ENCODE measurements at places on chromosomes 1 and 21.

DNA sequence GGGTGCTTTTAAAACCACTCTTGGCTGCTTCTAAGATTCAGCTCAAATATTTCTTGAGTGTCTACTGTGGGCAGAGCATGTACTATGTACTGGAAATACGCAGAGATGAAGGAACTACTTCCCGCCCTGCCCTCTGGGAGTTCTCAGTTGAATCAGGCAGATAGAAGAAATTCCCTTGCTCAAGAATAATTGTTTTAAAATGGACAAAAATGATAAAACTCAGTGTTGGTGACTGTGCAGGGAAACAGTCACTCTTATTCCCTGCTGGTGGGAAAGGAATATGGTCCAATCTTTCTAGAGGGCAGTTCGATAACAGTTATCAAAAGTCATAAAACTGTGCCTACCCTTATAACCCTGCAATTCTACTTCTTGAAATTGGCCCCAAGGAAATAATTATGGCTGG is 16.9 kb upstream of the GRHL3 start:
- no peak for DNase-seq

- no peak for DNase-seq
Measured at GRCh38 chr1:231369282-231369681, 31.2 kb downstream of the SPRTN start.

- no peak for DNase-seq
Measured at GRCh38 chr1:68358439-68358838, 91.3 kb downstream of the RPE65 start.

DNA sequence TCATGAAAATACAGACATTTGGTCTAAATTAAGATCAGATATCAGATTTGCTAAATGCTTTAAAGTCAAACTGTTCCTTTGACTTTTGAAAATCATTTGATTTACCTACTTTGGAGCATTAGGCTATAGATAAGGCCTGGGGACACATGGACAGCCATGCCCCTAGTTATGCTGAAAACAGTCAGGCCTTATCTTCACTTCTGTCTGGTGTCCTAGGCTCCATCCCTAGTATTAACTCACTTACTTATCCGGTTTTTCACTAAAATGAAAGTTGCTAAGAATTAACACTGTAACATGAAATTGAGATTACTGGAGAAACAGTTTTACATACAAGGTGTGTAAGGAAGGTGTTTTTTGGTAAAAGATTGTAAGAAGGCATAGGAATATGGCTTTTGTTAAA is 4.5 kb upstream of the CATSPERE start:
- DNase-seq = no peak

GRCh38 chr1:184669391-184669790 is 85.3 kb downstream of the EDEM3 start:
- no peak for DNase-seq

DNA sequence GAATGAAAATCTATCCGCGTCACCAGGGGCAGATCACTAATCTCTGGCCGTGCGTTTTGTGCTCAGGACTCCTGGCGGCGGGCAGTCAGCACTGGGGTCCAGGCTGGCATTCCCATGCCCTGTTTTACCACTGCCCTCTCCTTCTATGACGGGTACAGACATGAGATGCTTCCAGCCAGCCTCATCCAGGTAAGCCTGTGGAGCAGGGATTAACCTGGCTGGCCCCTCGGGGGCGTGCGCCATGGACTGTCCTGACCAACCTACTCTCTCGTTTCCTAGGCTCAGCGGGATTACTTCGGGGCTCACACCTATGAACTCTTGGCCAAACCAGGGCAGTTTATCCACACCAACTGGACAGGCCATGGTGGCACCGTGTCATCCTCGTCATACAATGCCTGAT is 10.9 kb upstream of the CENPS start:
- no peak for DNase-seq

GRCh38 chr1:71711456-71711855 is 570.9 kb downstream of the NEGR1 start:
- no peak for DNase-seq

- DNase-seq = no peak
Measured at GRCh38 chr1:50289495-50289894, 133.7 kb downstream of the DMRTA2 start.

DNA sequence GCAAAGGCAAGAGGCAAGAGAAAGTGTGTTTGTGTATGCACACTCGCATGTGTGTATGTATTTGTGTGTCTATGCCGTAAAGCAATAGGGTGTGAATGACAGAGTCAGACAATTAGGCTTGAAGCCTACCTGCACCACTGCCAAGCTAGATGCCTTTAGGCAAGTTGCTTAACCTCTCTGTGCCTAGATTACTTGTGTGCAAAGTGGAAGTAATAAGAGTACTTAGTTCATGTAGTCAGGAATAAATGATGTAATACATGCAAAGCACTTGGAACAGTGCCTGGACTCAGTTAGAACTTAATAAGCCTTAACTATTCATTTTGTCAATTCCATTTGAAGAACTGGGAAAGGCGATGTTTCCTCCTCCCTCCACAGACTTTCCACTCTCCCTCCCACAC is 31.7 kb downstream of the LAMB3 start:
- DNase-seq = no peak

DNA sequence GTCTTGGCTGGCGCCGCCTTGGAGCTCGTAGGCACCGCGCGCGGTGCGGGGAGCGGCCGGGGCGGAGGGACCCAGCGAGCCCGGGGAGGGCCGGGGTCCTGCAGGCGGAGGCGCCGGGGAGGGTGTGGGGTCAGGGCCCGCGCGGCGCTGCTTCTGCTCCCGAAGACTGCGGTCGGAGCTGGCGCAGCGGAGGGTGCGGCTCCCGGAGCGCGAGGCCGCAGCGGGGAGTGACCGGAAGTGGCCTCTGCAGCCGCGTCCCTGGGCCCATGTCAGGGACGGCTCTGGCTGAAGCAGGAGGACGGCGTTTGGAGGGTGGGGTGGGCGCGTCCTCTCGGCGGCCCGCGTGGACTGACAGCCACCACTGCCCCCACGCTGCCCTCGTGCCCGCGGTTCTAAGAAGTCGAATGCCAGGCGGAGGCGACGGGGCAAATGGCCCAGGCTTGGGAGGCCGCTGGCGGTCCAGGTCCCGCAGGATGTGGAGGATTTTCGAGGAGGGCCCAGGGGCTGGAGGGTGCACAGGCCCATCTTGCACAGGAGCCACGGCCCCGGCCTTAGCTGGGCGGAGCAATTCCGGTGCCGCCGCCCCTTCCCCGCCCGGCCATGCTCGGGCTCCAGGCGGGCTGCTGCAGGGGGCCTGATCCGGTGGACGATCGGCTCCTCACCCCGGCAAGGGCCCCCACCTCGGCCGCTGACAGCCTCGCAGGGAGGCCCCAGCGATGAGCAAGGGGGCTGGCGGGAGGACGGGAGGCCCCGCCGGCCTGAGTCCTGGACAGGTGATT is 7.7 kb upstream of the ZNF669 start:
- no peak for DNase-seq

DNA sequence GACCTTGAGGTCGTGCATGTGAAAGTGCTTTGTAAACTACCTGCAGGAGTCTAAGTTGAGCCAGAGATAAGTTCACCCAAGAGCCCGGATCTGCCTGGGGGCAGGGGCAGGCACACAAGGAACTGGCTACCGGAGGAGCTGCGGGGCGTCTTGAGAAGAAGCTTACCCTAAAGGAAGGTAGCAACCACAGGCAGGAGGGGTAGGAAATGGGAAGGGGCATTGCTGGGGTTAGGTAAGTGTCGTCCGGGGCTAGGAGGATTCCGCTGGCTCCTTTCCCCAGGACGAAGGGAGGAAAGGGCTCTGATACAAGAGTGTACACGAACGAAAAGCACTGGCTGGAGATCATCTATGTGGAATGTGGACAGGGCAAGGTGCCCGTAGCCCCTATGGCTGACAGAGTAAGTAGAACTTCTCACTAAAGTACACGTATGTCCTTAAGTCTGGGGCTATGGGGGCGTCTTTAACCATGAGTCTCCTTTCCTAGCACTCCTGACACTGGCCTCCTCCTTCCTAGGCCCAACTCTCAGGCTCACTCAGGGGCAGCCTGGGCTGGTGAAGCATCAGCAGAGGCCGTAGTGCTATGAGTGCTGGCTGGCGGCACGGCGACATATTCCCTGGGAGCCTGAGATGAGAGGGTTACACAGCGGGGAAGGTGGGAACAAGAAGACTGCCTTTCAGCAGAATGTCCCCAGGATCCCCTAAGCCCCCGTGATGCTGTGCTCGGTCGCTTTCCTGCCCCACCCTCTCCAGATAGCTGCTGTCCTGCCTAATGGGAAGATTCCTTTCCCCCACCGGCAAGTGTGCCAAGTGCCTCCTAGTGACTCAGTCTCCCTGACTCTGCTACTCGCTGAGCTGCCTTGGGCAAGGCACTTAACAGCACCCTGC is 9.1 kb upstream of the GALNT2 start:
- no peak for DNase-seq

DNA sequence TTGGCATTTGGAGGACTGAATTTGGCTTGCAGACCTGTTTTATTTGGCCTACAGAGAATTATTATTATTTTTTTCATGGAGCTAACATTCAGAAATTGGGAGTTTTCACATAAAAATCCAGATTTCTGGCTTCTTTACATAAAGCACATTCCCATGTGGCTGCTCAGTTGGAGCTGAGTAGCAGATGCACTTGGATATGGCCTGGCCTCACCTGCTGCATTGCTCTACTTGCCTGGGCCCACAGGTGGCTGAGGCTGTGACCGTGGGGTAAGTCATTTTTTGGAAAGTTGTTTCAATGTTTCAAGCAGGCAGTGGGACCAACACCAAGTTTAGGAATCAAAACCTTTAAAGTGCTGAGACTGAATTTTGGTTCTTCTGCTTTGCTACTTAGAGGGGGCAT is 56.7 kb downstream of the GADD45A start:
- DNase-seq = no peak

DNA sequence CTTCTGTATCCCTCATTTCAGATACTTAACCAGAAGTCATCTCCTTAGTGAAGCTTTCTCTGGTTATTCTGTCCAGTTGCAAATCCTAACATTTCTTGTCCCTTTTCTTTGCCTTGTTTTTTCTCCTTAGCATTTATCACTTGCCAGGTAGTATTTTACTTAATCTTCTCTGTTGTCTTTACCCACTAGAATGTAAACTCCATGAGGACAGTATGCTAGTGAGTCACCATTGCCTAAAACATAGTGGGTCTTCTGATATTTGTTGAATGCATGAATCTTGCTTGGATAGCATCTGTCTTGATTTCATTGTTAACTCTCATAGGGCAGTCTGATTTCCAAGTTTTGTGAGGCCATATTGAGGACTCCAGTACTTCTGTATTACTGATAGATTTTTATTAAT is 9.6 kb downstream of the CAPZA1 start:
- DNase-seq = no peak

- no peak for DNase-seq
Measured at GRCh38 chr1:81029266-81029665, 771.5 kb upstream of the ADGRL2 start.

DNA sequence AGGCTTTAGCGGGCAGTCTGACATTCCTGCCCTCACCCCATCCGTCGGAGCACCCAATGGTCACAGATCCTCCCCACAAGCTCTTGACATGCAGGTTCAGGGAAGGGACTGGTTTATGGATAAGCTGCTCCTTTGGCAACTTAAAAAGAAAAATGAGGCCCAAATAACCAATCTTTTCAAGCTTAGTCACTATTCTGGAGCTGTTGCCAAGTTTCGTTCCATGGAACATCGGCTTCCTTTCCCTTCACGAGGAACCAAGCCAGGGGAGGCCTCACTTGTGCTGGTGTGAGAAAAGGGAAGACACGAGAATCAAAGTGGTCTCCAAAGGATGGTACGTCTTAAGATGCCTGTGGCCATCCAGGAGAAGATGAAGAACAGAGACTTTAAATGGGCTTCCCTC is 46.1 kb upstream of the LPAR3 start:
- no peak for DNase-seq

- DNase-seq = peak; percentile 31
Measured at GRCh38 chr1:44784094-44785028, 3.6 kb downstream of the BEST4 start.

DNA sequence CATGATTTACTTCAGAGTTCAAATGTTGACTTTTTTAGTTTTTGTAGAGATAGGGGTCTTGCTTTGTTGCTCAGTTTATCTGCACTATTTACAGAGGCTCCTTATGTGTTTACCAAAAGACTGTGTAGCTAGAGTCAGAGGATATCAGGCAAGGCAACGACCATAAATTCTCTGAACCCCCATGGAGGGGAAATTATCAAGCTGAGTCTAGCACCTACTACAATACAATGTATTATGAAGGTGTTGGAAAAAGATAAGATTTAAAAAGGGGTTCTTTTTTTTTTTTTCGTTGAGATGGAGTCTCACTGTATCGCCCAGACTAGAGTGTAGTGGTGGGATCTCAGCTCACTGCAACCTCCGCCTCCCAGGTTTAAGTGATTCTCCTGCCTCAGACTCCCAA is 16.4 kb downstream of the GMEB1 start:
- no peak for DNase-seq

DNA sequence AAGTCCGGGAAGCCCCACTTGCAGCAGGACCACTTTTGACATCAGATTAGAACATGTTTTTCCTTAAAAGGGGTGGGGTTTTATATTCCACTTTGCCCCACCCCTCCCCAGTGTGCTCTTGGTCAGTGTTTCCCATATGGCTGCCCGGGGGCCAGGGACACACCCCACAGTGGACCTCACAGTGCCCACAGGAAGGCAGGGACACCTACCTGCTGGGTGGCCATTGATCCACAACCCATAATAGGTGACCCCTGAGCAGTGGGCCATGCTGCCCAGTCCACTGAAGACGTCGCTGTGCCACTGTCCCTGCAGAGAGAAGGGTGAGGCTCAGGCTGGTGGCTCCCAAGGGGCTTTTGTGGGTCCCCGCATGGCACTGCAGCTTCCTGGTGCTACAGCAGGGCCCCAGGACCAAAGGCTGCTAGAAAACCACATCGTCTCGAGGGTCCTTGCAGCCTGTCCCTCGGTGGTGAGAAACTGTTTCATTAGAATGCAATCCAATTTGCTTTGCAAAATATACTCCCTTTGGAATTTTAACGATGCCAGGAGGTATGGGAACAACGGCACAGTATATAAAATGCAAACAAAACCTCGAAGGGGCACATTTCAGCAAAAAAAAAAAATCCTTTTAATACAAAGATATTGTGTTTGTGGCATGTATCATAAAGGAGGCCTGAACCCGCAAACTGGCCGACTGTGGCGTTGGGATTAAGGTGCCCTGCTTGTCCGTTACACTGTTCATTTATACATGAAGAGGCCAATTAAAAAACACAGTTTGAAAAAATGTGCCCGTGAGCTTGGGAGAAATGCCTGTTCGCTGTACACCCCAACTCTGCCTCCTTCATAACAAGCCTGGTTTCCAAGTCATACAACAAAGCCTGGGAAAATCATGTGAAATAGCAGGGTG is 16.9 kb downstream of the MORN1 start:
- DNase-seq = no peak

DNA sequence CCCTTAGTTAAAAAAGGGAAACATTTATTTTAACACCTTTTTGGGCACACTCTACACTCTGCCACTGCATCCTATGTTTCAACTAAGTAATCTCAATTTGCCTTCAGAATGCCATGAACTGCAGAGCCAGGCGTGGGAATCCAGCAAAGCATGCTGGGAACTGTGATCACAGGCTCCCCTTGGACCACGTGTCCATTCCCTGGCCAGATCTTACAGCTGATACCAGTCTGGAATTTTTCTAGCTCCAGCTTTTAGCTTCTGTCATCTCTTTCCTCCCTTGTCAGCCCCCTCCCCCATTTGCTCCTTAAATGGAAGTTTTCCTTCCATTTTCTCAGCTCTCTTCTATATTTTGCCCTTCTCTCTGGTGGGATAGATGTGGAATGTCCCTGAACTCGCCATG is 29.4 kb downstream of the RCSD1 start:
- DNase-seq = no peak

- DNase-seq = no peak
Measured at GRCh38 chr1:160752406-160752805, 13.4 kb downstream of the SLAMF7 start.

- no peak for DNase-seq
Measured at GRCh38 chr1:15796086-15796462, 11.4 kb downstream of the UQCRHL start.

- DNase-seq = no peak
Measured at GRCh38 chr21:22363504-22363903, 1365.3 kb downstream of the NCAM2 start.

Measured in stimulated activated naive CD4-positive, alpha-beta T cell treated with Interleukin-2 at 50 U/mL for 16 hours (primary cell).